Pulmonary artery endothelial cell (primary cell): ENCODE measurements at places on chromosomes 11 and 22. TPM values are rescaled to one million over a fixed set of nuclear protein-coding genes. Genes with fewer than 3 reads are reported as not detected.

GRCh38 chr11:69189059-69189458, 33.3 kb downstream of the SMIM38 start:
- no peak for DNase-seq

- DNase-seq: no peak
Measured at GRCh38 chr11:64778223-64778472, 194 bp downstream of the SF1 start.

DNA sequence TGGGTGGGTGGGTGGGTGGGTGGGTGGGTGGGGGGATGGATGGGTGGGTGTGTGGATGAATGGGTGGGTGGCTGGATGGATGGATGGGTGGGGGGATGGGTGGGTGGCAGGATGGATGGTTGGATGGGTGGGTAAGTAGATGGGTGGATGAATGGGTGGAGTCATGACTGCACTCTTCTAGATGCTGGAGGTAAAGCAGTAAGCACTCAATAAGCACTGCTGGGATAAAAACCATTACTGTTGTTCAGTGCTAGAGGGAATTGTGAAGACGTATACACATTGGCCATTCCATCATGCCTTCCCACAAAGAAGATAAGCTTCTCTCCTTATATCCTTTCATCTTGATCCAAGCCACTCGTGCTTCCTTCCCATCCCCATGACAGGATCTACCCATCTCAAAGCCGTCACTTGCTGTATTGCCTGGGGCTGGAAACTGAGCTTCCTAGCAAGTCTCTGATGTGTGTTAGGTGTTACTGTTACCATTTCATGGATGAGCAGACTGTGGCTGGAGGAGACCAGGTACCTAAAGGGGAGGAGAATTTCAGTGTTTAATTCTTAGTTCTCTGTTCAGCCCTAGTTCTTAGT, 74.8 kb downstream of the MICAL2 start:
- DNase-seq: no peak

DNA sequence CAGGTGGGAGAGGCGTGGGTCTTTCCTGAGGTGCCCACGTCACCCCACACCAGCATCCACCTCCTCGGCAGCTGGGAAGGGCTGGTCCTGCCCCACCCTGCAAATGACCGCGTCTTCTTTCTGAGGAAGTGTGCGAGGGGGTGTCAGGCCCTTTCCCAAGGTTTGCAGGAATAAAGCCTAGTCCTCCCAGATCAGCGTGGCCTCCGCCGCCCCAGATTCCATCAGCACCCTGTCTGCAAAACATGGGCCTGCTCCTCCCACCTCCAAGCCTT, 14.4 kb upstream of the SLC39A13 start:
- DNase-seq: no peak

GRCh38 chr22:35217527-35217926, 39.8 kb upstream of the HMGXB4 start:
- no peak for DNase-seq

GRCh38 chr11:108743851-108744250, 79.0 kb downstream of the DDX10 start:
- DNase-seq: no peak

DNA sequence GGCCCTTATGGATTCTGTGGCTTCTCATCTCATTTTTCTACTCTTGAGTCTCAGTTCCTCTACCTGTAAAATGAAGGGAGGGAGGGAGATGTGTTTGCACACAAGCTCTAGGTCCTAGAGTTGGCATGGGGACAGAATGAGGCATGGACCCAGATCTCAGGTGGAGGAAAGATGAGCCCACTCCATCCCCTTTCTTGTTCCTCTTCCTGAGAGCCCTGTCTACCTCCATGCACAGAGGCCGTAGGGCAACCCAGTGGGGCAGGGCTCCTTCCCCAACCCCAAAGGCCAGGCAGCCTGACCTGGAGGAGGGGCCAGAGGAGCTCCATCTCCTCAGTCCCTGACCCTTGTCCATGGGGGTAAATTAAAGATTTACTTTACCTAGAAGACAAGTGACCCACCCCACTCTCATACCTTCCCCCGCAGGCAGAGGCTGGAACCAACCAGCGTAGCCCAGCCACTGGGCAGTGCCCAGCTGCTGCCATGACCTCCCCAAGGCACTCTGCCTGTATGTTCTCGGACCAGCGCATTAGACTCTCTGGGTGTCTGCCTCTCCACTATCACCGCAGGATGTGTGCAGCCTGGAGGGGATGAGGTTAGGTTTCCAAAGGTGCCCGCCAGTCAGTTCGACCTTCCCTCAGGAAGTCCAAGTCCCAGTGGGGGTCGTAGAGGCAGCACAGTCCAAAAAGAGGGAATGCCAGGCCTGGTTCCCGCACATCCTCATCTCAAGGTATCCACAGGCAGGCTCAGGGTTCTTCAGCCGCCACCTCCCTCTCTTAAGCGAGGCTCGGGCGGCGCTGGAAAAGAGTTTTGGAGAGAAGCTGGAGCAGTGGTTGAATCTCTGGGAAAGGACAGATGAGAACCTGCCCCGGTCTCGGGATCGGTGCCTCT, 3.0 kb downstream of the SMTN start:
- DNase-seq: no peak

- DNase-seq: no peak
Measured at GRCh38 chr22:17810570-17811116, 36.4 kb upstream of the BID start.

DNA sequence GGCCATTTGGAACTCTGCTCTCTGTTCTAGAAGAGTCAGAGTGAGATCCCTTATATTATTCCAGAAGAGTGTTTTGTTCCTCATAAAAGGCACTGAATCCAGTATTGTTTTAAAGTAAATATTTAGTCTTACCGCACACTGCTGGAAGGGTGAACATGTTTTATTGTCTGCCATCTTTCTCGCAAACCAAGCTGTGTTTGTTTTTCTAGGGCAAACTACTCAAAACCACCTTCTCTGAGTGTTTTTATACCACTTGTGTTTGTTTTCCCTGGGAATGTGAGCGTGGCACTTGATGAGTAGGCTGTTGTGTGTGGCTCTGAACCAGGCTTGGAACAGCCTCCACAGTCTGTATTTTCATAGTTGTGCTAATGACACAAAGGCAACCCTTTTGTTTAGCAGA, 89.8 kb downstream of the DBX1 start:
- no peak for DNase-seq

DNA sequence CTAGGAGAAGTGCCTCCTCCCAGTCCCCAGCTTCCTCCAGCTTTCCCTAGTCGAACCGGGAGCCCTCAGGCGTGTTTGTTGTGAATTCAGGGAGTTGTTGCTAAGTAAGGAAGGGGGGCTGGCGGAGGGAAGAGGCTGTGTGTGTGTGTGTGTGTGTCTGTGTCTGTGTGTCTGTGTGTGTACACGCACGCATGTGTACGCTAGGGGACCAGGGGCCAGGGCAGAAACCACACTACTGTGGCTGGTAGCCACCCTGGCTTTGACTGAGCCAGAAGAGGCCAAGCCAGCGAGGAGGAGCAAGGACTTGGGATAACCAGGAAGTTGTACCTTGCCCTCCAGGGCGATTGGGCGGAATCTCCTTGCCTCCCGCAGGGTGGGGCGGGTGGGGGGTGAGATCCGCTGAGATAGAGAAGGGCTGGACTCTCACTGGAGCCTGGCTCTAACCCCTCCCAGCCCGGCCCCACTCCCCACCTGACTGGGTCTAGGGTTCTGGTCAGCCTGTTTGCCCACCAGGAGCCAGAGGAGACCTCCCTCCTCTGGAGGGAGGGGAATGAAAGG, 7.5 kb downstream of the BCL9L start:
- peak; percentile 77 for DNase-seq

- DNase-seq: no peak
Measured at GRCh38 chr11:78025378-78025777, 2.3 kb upstream of the KCTD14 start.

DNA sequence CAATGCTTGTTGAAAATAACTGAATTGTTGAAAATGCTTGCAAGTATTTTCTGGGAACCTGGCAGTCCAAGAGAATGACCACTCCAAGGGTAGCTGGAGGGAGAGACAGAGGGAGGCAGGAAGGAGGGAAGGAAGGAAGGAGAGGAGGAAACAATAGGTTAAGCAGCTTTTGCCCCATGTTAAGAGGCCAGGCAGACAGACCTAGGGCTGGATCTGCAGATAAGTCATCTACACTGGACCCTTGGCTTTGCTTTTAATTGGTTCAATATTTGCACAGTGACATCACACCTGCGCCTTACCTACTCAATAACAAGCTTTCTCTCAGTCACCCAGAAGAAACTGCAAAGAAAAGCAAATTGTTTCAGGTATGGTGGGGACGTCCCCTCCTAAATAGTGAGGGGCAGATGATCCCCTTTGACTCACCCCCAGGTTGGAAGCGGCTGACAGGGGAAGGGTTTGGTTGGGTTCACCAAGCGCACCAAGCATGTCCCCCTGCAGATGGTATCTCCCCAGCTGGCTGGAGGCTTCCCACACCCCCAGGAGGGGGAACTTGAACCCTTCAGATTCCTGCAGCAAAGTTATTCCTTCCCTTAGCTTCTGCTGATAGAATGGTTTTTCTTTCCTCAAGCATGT, 24.3 kb downstream of the MYH9 start:
- no peak for DNase-seq

GRCh38 chr11:46701078-46701654, 335 bp downstream of the ZNF408 start:
- DNase-seq: no peak

- DNase-seq: no peak
Measured at GRCh38 chr11:121508449-121508848, 55.7 kb upstream of the SORL1-AS1 start.

DNA sequence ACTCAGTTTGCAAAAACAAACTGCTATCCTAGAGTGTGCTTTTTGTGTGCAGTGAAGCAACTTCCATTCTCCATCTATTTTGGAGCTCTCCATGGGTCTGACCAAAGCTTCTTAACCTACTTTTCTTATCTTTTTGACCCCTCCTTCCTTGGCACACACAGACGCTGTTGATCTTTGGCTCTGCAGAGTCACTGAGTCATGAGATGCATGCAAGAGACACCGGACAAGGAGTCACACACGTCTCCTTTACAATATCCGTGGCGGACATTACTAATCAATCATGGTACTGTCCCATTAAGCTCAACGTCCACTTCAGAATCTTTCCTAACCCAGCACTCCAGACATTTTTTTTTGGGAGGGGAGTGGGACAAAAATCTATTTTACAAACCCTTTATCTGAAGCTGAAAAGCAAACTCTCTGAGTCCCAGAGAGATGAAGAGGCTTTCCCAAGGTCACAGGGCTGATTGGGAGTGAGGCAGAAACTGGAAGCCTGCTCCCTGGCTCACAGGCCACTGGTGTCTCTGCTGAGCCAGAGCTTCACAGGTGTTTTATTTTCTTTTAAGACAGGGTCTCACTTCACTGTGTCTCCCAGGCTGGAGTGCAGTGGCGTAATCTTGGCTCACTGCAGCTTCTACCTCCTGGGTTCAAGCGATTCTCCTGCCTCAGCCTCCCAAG, 165.8 kb upstream of the SYT13 start:
- no peak for DNase-seq

- DNase-seq: no peak
Measured at GRCh38 chr11:125365196-125365931, 130.7 kb downstream of the FEZ1 start.

SLC22A8 gene
- total RNA-seq: not detected in 2 replicates

GAS2 gene
- total RNA-seq: 0.53 and 0.88 TPM in 2 replicates

CCDC81 gene
- 0.53 and 0.60 TPM in 2 replicates for total RNA-seq

NOX4 gene
- total RNA-seq: 15.9 and 17.1 TPM in 2 replicates

CATSPERZ gene
- total RNA-seq: 0.33 TPM in 1 of 2 replicates, not detected in the other
